ENCODE measurements at places on chromosomes 3 and 15. TPM values are rescaled to one million over a fixed set of nuclear protein-coding genes. Genes with fewer than 3 reads are reported as not detected.

The ETV5 gene
- total RNA-seq: 24.1 TPM

The ST3GAL6 gene
- total RNA-seq: 1.2 TPM

The RTP1 gene
- total RNA-seq: not detected

The MGLL gene
- 65.4 TPM for total RNA-seq

The CCNL1 gene
- 38.9 TPM for total RNA-seq

The GOLGA6L7 gene
- total RNA-seq: not detected

The SUSD5 gene
- total RNA-seq: 4.0 TPM

The ADCY5 gene
- 0.34 TPM for total RNA-seq

The EOMES gene
- 0.71 TPM for total RNA-seq

The IDH2 gene
- 47.7 TPM for total RNA-seq

The NOX5 gene
- total RNA-seq: 0.30 TPM

The RBP2 gene
- not detected for total RNA-seq

The SLCO2A1 gene
- 0.02 TPM for total RNA-seq

The PATL2 gene
- total RNA-seq: not detected

The PHC3 gene
- total RNA-seq: 11.0 TPM

The KIF9 gene
- total RNA-seq: 23.8 TPM

The MORC1 gene
- total RNA-seq: not detected

The SERINC4 gene
- not detected for total RNA-seq

Measured in A549 treated with Mapracorat at 1 μM for 4 hours (cell line).